NCI-H526 (cell line): ENCODE measurements at places on chromosomes 5 and 9.

- no peak for DNase-seq
Observed at GRCh38 chr9:112035166-112035826, 138.7 kb downstream of the UGCG start.

- DNase-seq = no peak
Observed at GRCh38 chr9:131094622-131095021, 1.7 kb upstream of the AIF1L start.

- DNase-seq = no peak
Observed at GRCh38 chr5:102718819-102719218, 36.3 kb upstream of the PAM start.

GRCh38 chr5:138573949-138574670 is 1.1 kb downstream of the HSPA9 start:
- no peak for DNase-seq

DNA sequence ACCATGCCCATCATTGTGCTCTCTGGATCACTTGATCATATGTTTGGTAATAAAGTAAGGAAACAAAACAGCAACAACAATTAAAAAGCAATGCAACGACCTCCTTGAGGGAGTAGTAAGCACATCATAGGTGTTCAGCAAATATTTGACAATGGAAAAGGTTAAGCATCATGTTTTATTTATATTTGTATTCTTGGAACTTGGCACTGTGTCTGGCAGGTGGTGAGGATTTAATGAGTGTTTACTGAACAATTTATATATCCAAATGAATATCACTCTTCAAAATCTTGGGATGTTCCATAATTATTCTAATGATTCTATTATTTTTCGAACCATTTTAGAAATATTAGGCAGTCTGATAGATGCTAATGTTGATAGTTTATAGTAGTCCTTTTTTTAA is 6.2 kb downstream of the PIP5K1B start:
- DNase-seq = peak; percentile 1

DNA sequence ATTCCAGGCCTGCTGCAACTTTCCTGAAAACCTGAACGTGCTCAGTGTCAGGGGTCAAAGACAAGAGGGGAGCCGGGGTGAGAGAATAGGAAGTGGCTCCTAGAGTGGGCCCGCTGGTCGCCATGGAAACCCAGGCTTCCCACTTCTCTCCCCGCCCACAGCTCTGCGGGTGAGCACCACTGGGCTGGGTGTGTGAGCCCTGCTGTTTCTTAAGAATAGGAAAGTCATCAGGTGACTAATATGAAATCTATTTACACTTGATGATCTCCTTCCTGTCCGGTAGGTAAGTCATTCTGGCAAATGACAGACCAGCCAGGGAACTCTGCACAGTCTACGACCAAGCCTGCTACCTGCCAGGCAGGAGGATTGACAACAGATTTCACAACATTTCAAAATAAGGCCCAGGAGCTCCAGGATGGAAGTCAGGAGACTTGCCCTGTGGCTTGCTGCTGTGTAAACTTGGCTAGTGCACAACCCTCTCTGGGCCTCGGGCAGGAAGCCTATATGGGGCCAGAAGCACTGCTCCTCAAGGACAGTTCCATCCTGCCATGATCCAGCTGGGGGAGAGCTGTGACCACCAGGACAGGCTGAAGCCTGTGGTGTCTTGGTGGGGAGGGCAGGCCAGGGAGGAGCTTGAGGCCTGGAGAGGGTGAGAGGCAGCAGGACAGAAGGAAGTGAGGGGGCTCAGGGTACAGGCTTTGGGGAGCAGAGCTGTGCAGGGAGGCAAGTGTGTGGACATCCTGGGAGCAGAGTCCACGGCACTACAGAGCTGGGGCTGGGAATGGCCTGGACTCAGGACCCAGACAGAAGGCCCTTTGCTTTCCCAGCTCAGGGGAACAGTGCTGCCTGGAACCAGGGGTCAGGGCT is 60.6 kb downstream of the SHB start:
- DNase-seq = no peak

DNA sequence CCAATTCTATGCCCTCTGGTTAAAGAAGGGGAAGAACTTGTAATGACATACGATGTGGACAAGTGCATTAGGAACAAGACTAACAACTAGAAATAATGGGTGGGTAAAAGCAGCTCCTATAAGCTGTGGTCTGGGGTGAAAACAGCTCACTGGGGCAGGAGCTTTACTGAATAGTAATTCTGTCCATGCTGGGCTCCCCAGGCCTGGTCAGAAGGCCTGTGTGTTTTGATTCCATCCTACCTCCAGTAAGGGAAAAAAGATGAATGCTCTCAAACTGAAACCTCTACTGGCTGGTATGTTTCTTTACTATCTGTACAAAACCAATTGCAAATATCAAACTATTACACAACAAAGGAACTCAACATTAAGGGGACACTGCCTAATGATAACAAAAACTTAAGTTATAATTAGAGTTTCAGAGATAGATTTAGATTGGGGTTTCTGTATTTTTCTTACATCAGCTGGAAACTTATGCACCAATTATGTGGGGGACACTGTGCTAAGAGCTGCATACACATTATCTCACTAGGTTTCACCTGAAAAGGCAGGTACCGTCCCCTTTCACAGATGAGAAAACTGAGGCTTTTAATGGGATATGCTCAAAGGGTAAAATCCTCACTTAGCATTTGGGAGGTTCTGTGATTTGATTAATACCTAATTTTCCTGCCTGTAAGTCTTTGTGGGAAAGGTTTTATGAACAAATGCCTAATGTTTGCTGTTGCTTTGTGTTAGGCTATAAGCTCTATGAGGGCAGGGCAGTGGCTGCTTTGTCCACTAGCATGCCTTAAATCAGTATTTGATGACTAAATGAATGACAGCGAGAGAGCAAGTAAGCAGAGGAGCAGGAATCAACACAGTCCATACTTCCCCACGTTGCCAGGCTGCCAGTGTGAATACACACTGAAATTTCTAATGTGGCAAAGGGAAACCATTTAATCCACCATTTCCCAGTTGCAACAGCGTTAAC is 53.6 kb downstream of the ELL2 start:
- DNase-seq = no peak

DNA sequence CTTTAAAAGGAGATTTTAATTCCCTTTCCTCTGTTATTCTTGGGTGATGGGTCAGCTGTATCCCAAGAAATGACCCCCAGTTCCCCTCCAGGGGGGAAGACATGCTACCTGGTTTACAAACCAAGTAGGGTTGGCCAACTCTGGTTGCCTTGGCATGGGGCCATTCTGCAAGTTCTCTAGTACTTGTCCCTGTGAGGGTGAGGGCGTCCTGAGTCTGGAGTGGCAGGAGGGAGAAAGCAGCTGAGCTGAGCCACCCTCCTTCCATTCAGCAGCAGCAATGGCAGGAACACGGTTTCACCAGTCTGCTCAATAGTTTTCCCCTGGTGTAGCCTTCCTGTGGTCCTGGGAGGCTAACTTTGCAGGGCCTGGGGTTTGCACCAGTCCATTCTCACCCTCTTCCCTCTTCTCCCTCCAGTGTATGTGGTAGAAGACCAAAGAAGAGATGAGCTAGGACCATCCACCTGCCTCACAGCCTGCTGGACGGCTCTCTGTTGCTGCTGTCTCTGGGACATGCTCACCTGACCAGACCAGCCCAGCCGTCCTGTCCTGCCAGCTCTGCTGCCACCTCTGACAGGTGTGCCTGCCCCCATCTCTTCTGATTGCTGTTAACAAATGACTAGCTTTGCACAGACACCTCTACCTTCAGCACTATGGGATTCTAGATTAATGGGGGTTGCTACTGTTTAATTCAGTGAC is 59.9 kb downstream of the PFDN1 start:
- DNase-seq = no peak

GRCh38 chr9:132949709-132950108 is 5.3 kb upstream of the TSC1 start:
- no peak for DNase-seq

GRCh38 chr9:9764821-9765220 is 848.0 kb downstream of the PTPRD start:
- DNase-seq = no peak

- DNase-seq = peak; percentile 81
Observed at GRCh38 chr5:2206293-2207108, 323.8 kb upstream of the IRX4 start.

DNA sequence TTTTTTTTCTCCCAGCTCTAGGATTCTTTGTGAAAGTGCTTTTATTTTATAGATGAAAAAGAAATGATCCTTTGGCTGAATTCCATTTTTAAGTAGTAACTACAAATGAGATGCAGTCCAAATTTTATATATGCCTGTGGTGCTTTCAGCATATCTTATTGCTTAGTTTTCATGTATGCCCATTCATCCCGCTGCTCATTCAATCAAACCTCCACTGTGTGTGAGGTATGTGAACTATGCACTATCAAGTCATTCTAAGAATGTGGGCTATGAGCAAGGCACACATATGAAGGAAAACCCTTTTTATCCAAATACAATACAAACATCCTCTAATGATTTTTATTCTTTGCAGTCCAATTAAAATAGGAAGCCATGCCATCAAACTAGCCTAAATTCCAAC is 1069.1 kb upstream of the DMAC1 start:
- no peak for DNase-seq

DNA sequence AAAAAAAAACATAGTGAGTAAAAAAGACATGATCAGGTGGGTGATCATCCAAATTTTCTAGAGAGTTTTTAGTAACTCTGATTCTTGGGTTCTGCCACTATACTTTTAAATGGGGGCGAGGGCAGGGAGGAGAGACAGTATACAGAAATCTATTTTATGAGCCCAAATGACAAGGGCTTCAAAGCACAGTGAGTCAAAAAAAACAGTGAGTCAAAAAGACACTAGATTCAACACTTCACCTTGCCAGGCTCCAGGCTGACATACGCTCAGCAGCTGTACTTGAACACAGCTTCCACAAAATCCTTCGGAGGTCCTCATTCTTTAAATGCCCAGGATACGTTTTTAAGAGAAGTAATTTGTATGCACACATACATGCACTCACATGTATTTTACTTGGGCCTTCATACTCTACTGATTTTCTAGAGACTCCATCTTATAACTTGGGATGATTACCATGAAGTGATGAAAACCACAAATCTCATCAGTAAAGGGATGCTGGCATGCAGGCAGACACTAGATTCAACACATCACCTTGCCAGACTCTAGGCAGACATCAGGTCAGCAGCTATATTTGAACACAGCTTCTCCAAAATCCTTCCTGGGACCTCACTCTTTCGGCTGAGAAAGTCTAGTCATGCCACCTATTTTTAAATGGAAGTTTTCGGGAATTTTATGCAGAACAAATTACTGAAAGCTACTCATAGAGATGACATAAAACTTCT is 28.8 kb downstream of the NR3C1 start:
- DNase-seq = no peak

GRCh38 chr5:117769877-117770276 is 1195.3 kb upstream of the SEMA6A start:
- no peak for DNase-seq

DNA sequence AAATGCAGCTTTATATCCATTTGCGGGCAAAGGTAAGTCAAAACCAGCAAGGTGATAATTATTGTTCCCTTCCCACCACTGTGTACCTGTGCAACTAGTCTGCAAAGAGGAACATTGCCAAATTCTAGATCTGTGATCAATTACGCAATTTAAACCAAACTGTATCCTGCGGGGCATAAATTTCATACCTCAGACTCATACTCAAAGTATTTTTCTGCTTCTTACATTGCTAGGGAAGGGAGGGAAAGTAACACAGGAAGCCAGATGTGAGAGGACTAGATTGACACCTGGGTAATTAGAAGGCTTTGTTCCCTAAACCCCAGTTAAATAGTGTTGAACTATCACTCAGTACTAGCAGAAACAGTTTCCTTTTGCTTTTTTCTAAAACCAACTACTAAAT is 240.2 kb upstream of the ZNF608 start:
- DNase-seq = no peak

DNA sequence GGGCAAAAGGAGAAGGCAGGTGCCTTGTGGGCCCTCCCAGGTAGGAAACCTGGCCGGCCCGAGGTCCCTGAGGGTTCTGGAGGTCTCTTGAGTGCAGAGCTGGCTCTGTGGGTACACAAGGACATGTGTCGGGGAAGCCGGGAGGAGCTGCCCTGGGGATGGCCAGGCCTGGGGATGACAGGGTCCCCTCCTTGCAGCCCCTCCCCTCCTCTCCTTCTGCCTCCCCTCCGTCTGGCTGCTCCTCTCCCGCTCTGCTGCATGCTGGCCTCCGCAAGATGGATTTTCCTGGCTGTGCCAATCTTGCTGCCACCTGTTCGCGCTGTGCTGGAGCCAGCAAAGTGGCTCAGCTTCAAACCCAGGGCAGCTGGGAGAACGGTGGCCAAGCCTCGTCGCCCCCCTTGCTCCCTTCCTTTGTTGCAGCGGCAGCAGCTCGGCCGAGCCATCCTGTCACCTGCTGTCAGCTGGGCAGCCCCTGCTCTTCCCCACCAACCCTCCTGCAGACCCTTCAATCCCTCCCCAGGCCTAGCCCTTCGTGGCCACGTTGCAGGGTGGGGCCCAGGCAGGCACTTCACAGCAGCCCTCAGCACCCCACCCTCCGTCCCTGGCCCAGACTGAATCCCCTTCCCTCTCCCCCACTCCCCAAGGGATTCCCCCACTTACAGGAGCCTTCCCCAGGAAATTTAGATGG is 17.6 kb upstream of the UNC5A start:
- no peak for DNase-seq

DNA sequence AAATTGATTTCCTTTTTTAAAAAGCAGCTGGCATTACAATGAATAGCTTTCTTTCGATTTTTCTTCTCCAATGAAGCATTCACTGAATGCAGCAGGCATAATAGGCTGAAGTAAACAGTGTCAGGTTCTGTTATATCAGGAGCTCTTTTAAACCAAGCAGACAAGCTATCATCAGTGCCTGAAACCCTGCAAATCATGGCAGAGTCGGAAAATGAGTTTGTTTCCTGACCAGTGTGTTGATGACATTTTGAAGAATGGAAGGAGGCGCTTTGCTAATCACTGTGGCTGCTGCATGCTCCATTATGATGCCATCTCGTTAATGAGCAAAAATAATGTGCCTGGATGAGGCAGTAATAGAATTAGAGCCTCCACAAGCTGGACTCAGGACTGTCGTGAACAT is 284.5 kb downstream of the ZNF608 start:
- no peak for DNase-seq

DNA sequence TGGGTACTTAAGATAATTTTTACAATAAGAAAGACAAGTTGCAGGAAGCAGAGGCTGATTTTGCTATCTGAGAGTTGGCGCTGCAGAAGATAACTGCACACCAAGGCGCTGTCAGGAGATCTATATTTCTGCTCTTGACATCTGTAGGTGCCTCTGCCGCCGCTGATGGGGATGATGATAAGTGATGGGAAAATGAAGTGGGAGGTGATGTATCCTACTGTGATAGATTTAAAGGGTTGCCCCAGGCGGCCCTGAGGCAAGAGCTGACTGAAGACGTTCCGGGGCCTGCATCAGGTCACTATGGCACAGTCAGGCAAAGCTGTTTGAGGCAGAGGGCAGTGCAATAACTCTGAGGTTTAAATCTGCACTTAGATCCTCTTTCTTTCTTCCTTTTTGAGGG is 78.1 kb downstream of the SNCAIP start:
- no peak for DNase-seq

- no peak for DNase-seq
Observed at GRCh38 chr5:171968531-171968930, 37.9 kb downstream of the FBXW11 start.
